ENCODE measurements at places on chromosomes 6 and 20. TPM values are rescaled to one million over a fixed set of nuclear protein-coding genes. Genes with fewer than 3 reads are reported as not detected.

Gene MLN
- total RNA-seq, result not detected

Gene WFDC10B
- total RNA-seq, result not detected

Gene HAO1
- not detected for total RNA-seq

Gene OTOR
- not detected for total RNA-seq

Gene HDGFL1
- not detected for total RNA-seq

Gene MYCT1
- total RNA-seq, result under 0.01 TPM

Gene ADGB
- not detected for total RNA-seq

Gene PRR18
- not detected for total RNA-seq

Gene ACTL10
- 2.0 TPM for total RNA-seq

Gene SMIM29
- 26.5 TPM for total RNA-seq

Gene SIRPB2
- total RNA-seq, result not detected

Gene HTR1B
- total RNA-seq, result not detected

Gene TSHZ2
- total RNA-seq, result 2.6 TPM

Gene MRAP2
- 0.17 TPM for total RNA-seq

Gene RAET1L
- total RNA-seq, result not detected

Gene CST2
- not detected for total RNA-seq

Gene SNAP91
- total RNA-seq, result 0.17 TPM
